BE2C (cell line): ENCODE measurements at places on chromosomes 3 and 15.

- no peak for DNase-seq
These were observed 30.1 kb downstream of the ISL2 start for GRCh38 chr15:76366714-76367113.

GRCh38 chr3:71447197-71447596 is 136.3 kb downstream of the FOXP1 start:
- DNase-seq = no peak

DNA sequence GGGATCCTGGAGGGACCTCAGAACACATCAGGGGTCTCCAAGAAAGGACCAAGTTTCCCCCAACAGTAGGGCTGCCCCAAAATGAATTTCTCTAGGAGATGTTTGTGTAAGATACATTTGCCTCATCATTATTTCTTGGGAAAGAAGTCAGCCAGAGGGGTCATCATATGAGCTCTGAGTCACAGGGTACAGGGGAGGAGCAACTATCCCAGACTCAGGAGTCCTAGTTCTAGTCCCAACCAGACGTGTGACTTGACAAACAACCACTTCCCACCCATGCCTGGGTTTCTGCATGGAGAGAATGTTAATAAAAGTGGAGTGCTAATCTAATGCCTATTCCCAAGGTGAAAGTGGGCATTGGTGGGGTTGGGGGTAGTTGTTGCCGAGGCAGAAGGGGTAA is 144.1 kb downstream of the ALDH1A2 start:
- peak; percentile 16 for DNase-seq

- DNase-seq = no peak
These were observed 432.5 kb downstream of the MFSD1 start for GRCh38 chr3:159234306-159234705.

DNA sequence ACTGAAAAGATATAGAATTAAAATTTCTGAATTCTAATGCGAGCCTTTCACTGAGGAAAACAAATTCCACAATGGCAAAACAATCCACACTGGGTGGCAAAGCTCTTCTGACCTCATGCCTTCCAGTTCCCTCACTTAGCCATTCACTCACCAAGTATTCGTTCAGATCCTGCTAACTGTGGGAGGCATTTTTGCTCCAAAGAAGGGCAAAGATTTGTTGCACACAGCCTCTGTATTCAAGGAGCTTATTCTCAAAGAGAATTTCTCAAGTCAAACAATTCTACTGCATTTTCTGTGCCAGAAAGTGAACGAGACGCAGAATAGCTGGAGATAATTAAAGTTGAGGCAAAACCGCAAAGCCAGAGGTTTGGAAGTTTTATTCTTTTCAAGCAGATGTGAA is 77.3 kb downstream of the CPNE4 start:
- DNase-seq = no peak

DNA sequence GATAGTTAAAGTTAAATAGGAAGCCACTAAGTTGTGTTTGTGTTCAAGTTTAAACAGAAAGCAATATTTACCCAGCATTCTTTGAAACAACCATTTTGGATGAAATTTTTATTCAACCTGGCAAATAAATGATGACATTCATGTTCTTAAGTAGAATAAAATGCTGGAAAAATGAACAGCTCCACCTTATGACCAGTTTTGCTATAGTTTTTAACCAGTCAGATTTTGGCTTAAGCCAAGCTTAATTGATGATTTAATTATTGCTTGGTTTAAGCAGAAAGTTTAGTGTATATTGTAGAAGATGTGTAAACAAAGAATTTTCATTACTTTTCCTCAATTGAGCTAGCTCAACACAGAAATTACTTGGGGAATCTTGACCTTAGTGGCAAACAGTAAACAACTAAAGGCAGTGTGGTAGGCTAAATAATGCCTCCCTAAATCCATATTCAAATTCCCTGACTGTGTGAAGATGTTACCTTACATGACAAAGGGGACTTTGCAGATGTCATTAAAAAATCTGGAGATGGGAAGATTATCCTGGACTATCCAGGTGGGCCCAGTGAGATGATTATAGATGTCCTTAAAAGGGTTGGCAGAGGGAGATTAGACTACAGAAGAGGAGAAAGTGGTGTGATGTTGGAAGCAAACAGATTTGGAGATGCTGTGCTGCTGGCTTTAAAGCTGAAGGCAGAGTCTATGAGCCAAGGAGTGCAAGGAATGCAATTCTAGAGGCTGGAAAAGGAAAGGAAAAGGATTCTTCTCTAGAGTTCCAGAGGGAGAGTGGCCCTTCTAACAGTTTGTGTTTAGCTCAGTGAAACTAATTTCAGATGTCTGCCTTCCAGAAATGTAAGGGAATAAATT is 448.6 kb upstream of the GOLIM4 start:
- DNase-seq = no peak

GRCh38 chr3:108509263-108509662 is 1.1 kb downstream of the MYH15 start:
- peak; percentile 64 for DNase-seq

DNA sequence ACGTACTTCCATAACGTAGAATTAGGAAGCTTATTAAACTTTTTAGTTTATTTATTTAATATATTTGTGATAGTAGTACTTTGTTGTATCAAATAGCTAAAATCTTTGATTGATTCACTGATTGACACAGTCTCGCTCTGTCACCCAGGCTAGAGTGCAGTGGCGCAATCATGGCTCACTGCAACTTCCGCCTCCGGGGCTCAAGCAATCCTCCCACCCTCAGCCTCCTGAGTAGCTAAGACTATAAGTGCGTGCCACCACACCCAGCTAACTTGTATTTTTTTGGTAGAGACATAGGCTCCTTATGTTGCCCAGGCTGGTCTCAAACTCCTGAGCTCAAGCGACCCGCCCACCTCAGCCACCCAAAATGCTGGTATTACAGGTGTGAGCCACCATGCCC is 5.7 kb downstream of the APH1B start:
- DNase-seq = no peak

GRCh38 chr3:82129221-82129801 is 367.9 kb upstream of the GBE1 start:
- DNase-seq = no peak

DNA sequence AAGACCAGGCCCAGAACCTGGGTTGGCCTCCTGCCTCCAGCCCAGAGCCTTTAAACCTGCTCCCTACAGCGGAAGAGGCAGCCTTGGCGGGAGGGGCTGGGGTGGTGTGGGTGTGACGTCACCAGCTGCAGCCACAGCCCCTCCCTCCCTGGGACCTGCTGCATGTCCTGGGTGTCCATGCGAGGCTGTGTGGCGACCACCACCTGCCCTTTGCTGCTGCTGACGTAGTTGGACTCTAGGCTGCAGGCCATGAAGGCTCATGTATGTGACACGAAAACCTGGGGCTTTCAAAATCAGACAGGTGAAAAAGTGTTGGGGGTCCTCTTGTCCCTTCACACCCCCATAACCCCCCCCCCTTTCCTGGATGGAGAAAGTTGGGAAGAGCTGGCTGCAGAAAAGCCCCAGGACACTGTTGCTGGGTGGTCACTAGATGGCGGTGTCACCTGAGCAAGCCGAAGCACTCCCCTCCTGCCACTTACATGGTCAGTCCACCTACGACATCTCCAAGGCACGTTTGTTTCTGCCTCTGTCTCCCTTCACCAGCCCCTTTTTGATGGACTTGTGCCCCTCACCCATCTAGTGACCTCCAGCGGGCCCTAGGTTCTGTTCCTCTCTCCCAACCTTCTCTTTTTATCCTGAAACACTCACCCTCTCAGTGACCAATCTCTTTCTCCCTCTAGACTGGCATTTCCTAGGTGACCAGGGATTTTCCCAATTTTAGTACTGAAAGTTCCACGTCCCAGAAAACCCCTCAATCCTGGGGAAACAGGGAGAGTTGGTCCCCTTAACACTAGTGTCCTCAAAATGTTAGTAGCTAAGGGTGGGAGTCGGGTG is 35.2 kb downstream of the SLC6A20 start:
- DNase-seq = peak; percentile 55

GRCh38 chr15:73026511-73027054 is 25.7 kb upstream of the NEO1 start:
- no peak for DNase-seq

DNA sequence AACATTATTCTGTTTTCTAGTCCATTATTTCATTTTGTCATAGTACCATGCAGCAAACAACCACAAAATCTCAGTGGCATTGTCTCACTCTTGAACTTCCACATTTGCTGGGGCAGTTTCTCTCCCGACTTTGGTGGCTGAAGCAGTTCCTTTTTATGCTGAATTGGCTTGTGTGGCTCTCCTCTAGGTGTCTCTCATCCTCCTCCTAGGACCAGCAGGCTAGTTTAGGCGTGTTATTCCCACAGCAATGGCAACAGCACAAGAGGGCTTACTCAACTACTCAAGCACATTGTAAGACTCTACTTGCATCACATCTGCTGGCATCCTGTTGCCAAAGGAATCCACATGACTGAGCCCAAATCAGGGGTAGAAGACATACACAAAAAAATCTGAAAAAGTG is 201.8 kb upstream of the KCNH8 start:
- no peak for DNase-seq

DNA sequence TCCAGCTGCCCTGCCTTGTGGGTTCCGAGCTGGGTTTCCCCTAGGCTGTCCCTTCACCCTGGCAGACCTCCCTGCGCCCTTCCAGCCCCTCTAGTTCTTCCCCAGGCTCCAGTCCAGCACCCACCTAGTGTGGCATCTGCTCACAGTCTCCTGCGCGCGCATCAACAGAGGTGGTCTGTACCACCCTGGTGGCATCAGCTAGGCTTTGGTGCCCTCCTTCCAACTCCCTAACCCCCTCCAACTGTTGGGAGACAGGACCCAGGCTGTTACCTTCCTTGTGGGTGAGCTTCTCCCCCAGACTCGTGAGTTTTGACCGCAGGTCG is 8.0 kb downstream of the CALML4 start:
- no peak for DNase-seq

- no peak for DNase-seq
These were observed 67.7 kb downstream of the INO80 start for GRCh38 chr15:41048397-41048796.

DNA sequence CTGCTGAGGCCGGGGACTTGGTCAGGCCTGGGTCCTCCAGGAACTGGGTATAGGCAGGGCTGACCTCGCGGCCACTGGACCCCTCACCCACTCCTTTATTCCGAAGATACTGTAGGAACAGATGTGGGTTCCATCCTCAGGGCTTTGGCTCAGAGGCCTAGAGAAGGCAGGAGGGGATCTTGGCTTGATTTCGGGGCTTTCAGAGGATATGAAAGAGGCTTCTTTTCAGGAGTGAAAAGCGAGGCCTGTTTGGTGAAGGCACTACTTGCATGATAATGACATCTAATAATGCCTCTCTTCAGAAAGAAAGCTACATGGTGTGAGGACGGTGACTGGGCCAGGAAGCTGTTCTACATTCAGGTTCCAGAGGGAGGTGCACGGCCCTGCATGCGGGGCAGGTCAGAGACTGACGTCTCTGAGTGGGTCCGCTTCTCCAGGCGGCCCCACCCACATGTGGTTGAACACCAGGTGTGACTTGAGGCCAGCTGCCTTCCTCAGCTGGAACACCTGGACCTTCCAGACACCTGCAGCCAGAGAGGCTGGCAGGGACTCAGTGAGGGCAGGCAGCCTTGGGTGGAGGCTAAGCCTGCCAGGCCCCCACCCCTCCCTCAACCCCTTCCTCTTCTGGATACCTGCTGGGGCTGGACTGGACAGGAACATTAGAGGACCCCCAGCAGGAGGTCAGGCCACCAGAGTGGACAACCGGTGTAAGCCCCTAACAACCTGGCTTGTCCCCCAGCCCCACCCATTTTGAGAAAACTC is 31.1 kb upstream of the HHATL start:
- no peak for DNase-seq

- no peak for DNase-seq
These were observed 26.3 kb downstream of the GABRR3 start for GRCh38 chr3:98008855-98009254.

DNA sequence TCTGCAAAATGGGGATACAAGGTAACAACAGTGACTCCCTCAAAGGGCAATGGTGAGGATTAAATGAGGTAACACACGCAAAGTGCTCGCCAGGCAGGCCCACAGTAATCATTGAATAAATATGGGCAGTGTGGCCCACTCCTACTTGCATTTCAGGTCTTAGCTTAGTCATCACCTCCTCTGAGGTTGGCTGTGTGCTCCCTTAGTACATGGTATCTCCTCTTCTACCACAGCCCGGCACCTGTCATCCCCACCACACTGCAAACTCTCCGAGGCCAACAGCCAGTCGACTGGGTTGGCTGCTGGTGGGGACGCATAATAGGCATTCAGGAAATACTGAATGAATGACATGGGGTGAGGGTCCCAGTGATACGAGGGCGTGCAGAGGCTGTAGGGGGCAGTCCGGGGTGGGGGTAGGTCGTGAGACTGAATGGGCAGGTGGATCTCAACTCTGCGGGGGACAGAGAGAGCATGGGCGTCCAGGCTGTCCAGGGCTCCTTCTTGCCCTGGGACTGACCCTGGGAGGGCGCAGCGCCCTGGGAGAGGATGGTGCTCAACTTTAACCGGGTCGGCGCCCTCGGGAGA is 375 bp upstream of the MYZAP start:
- no peak for DNase-seq

- DNase-seq = peak; percentile 51
These were observed 37.0 kb upstream of the TRIM71 start for GRCh38 chr3:32780735-32781210.

- DNase-seq = no peak
These were observed 54.3 kb upstream of the HACD2 start for GRCh38 chr3:123638936-123639689.

GRCh38 chr15:70160803-70161565 is 63.3 kb upstream of the TLE3 start:
- DNase-seq = no peak

DNA sequence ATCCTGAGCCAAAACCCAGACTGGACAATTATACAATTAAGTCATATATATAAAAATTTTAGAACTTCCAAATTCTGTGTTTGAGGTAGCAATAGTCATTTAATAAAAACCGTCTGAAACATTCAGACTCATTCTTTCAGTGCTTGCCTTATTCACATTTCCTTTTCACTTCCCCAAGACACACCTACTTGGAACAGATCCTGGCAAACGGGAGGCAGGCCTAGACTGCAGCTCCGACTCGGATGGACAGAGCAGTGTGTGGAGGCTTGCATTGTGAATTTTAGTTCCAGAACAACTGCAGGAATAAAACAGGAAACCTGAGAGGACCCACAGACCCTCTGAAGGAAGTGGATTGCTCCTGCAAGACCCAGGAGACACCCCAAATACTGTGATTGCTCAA is 341.4 kb downstream of the CNTN3 start:
- no peak for DNase-seq

DNA sequence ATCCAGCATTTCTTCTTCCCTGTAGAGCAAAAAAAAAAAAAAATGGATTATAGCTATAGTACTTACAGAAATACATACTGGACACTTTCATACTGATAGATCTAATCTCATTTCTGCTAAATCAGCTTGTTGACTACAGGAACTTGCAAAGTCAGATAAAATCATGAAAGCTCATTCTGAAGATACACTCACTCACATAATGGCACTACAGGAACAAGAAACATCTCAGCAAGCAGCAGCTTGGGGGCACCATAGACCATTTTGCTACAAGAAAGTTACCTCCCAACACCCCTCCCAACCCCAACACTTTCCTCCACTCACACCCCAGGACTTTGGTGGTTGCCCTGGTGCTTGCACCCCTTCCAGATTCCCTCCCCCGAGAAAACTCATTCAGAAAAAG is 4.6 kb downstream of the MYH15 start:
- no peak for DNase-seq
